ENCODE measurements at places on chromosomes 16 and 17.

- no peak for DNase-seq
These were observed at the start of gene GGT6 for GRCh38 chr17:4560421-4560820. Gene GGT6, minus strand, starts transcription at chr17:4560577. Its CDS starts 56 bp downstream, at chr17:4560521.

DNA sequence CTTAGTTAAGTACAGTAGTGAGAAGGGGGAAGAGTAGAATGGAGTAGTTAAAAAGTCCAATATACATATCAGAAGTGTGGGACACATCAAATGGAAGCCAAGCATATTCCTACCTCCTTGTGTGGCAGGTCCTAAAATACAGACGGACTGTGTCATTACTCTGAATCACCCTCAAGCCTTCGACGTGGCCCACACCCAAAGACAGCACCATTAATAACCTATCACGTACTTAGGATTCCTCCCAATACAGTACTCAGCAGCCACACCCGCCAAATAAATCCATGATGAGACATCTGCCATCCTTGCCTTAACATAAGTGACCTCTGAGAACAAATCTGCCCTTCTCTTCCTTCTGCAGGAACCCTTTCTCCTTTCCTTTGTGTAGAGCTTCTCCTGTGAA lies 38.9 kb downstream of the UBE2G1 start:
- DNase-seq, result no peak

GRCh38 chr16:23858542-23858941 lies 22.8 kb downstream of the PRKCB start:
- no peak for DNase-seq

DNA sequence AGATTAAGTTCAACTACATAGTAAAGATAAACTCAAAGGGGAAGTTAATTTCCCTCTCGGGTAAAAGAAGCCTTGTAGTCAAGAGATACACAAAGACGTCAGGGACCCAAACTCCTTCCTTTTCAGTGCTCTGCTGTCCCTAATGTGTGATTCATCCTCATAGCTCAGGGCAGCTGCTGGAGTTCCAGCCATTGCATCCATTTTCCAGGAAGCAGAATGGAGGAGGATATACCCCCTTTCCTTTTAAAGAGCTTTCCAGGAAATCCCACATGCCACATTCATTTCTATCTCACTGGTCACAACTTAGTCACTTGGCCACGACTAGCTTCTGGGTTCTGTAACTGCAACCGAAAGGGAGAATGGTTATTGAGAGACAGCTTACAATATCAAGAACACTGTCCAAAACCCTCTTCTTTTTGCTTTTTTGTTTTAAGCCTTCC lies 95.3 kb downstream of the SOCS1 start:
- no peak for DNase-seq

- DNase-seq, result no peak
These were observed 15.1 kb upstream of the CD300LD start for GRCh38 chr17:74607221-74607620.

DNA sequence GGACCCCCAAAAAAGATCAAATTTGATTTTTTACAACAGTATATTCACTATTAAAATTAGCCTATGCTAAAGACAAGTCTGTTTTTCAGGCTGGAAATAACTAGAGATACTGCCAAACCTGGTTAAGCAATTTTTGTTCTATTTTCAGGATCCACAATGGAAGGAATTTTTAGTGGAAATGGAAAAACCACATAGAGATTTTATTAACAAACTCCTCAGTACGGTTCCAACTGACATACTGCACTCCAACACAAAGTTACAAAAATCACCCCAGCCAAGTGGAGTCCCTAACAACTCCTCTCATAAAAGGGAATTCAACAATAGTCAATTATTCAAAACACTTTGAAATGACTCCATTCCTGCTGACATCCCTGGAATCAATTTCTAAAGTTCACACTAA lies 101.6 kb upstream of the TOB1 start:
- DNase-seq, result no peak

GRCh38 chr17:58121925-58122324 lies 26.3 kb upstream of the OR4D1 start:
- DNase-seq, result no peak
